NCI-H510A treated with DMSO at 0.1 percent for 48 hours (cell line): ENCODE measurements at places on chromosomes 2 and 18.

- no peak for DNase-seq
Observed at GRCh38 chr2:45045706-45046105, 36.5 kb upstream of the SIX2 start.

DNA sequence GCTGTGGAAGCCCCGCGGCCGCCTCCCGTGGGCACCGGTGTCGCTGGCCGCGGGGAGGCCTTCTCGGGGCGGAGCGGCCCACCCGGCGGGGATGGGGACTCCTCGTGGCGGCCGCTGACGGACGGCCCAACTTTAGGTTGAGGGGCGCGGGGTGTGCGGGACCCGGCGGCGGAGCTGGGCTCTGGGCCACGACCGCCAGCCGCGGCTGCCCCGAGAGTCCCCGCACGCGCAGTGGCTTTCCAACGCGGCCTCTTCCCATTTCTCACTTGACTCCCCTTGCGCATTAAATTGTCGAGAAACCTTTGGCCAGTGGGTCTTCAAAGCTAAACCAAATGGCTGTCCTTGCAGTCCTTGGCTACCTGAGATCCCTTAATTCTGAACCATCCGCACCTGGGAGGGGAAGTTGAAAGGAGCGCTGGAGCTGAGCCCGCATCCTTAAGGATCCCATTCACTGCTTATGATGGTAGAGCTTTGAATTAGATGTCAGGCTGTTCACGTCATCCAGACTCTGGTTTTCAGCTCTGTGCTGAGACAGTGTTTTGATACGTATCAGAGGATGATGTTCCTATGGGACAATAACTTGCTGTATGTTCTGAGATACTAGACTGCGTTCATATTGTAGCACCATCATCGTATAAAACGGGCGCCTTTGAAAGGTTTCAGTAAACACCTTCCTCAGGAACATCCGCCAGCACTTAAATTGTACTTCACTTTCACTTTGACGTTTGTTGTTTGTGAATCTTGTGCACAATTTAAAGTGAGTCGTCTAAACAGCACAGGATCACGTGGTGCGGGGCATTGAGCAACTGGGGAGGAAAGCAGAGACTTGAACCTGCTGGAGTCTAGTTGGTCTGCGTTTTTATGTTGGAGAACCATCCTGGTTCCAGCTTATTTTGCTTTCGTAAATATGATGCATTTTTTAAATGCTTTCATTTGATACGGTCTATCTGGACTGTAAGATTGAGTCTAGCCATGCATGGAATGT lies 874 bp downstream of the CLIP4 start:
- DNase-seq, result peak; percentile 14

DNA sequence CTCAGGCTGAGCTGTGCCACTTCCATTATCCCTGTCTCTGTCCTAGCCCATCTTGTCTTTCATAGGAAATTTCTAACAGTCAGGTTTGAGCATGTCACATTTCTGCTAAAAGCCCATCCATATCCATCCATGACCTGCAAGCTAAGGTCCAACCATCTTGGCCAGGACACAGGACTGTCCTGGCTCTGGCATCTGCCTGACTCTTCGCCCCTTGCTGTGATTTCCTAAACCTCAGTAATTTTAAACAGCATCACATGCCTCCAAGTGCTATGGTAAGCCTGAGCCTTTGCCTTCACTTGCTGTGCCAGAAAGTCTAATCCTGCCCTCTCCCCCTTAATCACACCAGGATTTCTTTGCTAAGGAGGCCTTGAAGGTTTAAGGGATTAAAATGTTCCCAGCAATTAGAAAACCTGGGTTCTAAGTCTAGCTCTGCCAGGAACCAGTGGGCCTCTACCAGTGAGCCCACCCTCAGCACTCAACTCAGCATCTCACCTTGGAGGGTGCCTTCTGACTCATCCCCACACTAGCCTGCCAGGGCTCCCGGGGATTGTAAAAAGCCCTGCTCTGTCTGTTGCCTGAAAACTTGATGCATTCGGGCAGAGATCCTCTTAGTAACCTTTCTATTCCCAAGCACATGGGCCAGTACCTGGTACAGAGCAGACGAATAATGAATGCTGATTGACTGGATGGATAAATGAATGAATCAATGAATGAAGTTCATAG lies 411.0 kb downstream of the LRATD1 start:
- no peak for DNase-seq

DNA sequence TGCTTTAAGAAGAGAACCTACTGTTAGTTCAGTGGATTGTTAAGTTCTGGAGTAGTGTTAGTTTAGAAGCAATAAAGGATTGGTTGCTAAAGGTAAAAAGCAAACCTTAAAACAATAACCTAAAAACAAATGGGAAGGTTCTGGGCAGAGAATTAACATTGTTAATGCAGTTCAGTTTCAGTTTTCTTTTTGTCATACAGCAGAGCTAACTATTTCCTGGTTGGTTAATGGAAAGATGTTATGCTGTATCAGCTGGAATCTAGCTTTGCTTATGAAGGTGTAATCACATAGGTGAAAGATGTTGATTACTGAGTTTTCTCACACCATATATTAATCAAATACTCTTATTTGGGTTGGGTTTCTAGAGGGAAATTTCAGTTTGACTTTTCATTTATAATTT lies 23.8 kb downstream of the SMAD4 start:
- no peak for DNase-seq

DNA sequence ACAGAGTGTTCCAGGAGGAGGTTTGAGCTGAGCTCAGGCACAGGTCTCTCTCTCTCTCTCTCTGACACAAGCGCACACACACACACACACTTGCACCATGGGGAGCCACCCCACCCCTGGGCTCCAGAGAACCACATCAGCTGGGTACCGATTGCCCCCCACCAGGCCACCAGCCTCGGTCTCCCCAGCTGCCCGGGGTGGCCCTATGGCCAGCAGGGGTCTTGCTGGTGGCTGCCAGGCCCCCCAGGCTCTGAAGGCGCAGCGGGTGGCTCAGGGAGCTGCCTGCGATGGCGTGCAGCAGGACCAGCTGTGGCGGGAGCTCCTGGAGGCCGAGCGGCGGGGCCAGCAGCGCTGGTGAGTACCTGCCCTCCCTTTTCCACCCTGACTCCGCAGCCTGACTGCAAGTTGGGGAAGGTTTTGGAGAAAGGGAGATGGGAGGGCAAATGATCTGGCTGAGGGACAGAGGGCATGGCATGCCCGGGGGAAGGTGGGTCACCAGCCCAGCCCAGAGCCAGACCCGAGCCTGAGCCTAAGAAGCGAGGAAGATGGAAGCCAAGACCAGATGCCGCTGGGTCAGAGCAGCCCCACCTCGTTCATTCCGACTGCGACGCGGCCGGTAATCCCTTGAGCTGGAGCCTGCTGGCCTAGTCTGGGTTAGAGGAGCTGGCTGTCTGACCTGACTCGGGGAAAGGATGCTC lies 21.9 kb upstream of the SLC66A3 start:
- peak; percentile 19 for DNase-seq
